ENCODE measurements at places on chromosomes 5 and 9. TPM values are rescaled to one million over a fixed set of nuclear protein-coding genes. Genes with fewer than 3 reads are reported as not detected.

DNA sequence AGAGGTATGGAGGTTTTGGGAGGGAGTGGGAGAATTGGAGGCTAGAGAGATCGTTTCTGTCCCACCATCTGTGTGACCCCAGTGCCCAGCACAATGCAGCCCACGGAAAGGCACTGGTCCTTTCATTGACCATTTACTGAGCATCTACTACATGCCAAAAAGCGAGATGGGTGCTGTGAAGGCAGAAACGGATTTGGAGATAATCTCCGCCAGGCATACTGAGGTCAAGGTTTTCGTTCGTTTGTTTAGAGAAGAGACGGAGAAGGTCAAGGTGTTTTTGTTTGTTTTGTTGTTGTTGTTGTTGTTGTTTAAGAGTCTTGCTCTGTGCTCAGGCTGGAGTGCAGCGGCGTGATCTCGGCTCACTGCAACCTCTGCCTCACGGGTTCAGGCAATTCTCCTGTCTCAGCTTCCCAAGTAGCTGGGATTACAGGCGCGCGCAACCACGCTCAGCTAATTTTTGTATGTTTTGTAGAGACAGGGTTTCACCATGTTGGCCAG is 593 bp upstream of the ZBTB43 start:
- no peak for DNase-seq

DNA sequence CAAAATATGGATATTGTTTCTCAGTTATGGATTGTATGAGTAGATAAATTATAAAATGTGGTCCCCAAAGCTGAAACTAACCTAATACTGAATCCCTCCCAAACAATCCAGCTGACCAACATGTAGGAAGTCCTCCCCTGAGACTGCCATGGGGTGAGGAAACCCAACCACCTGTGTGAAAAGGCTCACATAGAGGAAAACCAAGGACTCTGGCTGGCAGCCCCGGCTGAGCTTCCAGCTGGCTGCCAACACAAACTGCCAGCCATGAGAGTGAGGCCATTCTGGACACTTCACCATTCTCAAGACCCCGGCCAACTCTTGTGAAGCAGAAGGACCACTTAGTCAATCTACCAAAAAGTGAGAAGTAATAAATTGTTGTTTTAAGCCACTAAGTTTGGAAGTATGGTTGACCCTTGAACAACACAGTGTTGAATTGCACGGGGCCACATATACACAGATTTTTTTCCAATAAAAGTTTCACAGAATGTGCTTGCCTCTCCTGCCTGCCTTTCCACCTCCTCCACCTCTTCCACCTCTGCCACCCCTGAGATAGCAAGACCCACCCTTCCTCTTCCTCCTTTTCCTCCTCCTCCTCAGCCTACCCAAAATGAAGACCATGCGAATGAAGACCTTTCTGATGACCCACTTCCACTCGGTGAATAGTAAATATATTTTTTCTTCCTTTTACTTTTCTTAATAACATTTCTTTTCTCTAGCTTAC is 15.3 kb upstream of the NRG2 start:
- no peak for DNase-seq

GRCh38 chr5:176873541-176874172 is 25.5 kb downstream of the HK3 start:
- no peak for DNase-seq

DNA sequence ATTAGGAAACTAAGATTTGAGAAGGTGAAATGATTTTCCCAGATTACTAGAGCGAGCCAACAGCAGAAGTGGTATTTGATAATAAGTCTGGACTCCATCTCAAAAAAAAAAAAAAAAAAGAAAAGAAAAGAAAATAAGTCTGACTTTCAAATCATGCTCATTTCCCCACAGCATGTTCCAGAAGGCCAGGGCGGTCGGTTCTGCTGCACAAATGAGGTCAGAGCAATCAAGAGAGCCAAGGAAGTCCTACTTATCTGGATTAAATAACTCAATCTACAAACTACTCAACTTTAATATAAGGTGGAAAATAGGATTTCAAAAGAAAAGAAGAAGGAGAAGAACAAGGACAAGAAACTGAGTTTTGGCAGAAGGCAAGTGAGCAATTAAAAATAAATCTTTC is 130.4 kb upstream of the RASA1 start:
- DNase-seq: no peak

GRCh38 chr5:151475388-151475787 is 28.0 kb downstream of the SLC36A1 start:
- DNase-seq: no peak

DNA sequence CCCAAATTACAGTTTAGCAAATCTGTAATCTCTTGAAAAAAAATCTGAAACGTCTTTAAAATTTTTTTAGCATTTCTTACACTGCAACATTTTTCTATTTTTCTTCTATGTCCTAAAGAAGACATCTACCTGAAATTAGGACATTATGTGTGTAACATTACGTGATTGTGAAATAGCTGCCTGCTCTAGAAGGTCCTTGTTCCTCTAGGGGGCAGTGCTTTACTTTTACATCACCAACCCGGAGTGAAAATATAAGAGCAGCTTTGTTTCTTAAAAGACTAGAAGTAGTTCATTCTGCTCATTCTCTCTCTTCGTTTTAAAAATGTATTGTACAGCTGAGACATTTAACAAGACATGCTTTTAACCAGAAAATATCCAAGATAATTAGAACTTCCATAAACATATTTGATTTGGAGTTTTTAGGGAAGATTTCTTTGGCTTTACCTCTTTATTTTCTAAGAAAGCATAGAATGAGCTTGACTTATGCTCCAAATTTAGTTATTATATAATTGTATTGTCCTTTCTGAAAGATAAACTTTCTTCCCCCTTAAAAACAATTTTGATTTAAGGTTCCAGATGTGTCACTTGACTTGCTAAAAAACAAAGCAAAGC is 48.1 kb upstream of the RIOK2 start:
- DNase-seq: peak; percentile 71

AGXT2 gene
- total RNA-seq: not detected

OLFM1 gene
- total RNA-seq: 2.0 TPM

CREB3 gene
- total RNA-seq: 64.7 TPM

All from fibroblast of lung (primary cell).